ENCODE measurements at places on chromosomes 7 and 10.

GRCh38 chr10:116073510-116073909 is 199.5 kb downstream of the GFRA1 start:
- DNase-seq = no peak

GRCh38 chr10:90592638-90593302 is 265.1 kb downstream of the HTR7 start:
- DNase-seq = no peak

DNA sequence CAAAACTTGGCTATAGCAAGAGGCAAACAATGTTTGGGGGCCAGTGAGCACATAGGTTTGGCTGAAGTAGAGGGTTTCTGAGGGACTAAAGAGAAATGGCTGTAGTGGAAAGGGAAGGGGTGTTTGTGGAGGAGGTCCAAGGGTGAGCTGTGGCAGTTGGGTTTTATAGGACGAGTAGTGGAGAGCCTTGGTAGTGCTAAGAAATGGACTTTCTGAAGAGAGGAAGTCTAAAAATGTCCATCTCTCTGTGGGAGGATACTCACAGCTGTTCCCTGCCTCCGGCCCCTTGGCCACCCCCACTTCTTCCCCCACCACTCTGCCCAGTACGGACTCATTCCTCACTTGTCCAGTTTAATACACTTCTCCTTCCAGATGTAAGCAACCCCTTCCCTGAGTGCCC is 64.3 kb downstream of the ZNF22 start:
- DNase-seq = no peak

- DNase-seq = no peak
Measured at GRCh38 chr7:24828891-24829661, 71.8 kb upstream of the GSDME start.

- no peak for DNase-seq
Measured at GRCh38 chr7:70016044-70016770, 417.9 kb downstream of the AUTS2 start.

GRCh38 chr7:25454562-25455041 is 226.3 kb upstream of the NPVF start:
- no peak for DNase-seq

- DNase-seq = no peak
Measured at GRCh38 chr10:33341637-33342036, 7.2 kb upstream of the NRP1 start.

GRCh38 chr10:17921378-17921777 is 30.3 kb upstream of the SLC39A12 start:
- DNase-seq = no peak

DNA sequence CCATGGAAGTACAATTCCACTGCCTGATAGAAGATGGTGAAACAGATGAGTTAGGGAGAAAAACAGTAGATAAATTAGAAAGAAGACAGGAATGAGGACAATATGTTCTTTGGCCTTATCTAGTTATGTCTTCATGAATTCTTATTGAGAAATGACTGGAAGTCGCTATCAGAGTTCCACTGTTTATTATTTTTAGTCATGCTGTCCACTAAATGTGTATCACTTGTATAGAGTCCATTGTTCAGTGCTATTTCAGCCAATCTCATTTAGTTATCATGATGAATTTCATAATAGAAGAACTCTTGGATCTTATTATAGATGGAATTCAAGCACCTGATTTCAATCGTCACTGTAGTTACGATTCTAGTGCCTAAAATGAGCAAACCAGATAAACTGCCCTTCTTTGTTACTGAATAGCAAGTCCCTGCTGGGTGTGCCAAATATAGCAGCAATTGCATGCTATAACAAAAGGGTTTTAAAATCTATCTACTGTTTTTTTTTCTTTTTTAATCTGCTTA is 177.7 kb upstream of the COL1A2 start:
- no peak for DNase-seq

GRCh38 chr7:36659172-36659516 is 65.2 kb downstream of the AOAH start:
- DNase-seq = no peak

DNA sequence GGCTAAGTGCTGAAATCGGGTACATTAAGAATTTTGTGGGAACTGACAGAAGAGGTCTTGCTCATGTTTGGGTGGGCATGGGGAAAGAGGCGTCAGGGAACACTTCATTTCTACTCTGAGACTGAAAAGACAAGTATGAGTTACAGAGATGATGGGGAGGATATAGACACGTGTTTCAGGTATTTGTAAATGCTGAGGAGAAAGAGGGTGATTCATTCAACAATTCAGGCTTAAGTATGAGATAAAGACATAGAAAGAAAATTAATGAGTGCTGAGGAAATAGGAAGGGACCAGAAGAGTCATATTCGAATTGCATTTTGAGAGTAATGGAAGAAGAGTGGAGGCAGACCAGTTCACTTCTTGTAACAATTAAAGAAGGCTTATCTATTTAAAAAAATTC is 143.6 kb downstream of the HBP1 start:
- DNase-seq = no peak

DNA sequence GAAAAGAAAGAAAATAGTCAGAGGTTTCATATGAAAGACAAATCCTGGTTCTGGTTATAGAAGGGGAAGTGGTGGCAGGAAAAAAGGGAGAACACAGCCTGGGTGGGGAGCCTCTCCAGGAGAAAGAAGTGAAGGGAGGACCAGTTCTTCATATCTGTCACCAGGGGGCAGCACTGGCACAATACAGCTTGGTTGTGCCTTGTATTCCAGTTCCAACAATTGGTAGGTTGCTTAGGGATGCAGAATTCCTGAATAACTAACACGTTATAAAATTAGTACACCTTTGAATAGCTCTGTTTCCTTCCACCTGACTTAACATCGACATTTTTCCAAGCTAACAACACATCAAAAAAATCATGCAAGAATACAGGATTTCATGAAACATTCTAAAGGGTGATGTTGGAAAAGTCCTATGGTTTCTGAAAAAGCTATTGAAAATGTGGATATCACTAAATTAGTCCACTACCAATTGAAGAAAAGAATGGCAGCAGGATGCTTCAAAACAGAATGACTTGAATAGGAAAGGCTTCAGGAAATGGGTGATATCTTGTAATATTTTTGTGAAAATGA is 52.9 kb downstream of the CYP26A1 start:
- no peak for DNase-seq

DNA sequence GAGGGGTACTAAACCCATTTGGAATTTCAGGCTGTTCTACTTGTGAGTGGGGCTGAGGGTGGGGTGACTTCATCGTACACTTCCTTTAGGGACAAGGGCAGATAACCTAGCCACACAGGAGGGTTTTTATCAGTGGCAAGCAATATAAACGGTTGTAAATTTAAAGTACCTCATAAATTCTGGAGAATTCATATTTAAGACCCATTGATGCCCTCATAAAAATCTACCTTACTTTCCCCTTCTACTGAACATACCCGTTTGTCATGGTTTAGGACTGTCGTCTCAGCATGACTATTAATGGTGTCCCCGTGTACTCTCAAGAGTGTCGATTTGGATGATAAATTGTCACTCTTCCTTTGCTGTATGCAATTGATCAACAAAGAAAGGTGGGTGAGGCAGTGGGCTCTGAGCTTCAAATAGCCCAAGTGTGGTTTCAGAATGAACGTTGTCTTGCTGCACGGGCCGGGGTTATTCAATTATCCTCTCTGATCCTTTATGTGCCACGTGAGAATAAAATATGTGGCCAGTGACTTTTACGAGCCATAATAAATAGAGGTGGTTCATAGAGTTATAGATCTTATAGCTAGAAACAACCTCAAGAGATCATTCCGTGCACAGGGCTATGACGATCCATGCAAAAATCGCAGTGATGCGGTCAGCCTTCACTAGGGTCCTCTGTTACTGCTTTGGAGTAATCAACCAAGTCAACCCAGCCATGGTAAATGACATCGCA is 82.2 kb downstream of the FAM107B start:
- no peak for DNase-seq

- DNase-seq = peak; percentile 54
Measured at GRCh38 chr10:103451091-103451813, 918 bp downstream of the CALHM2 start.

- DNase-seq = no peak
Measured at GRCh38 chr7:2299131-2299829, 15.0 kb downstream of the SNX8 start.

DNA sequence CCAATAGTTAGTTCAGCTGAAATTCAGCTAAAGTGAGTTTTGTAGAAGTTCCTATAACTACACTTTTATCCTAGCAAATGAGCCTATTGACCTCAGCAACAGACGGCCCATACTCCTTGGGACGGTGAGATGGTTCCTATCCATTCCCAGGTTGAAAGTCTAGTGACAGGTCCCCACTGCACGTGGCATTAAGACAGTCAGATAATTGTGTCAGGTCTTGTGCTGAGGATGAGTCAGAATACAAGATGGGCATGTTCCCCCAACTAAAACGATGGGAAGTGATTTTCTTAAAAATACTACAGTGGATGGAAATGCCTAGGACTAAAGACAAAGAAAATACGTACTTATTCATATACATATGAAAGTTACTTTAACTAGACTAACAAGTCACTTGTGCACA is 2.1 kb downstream of the CAV1 start:
- no peak for DNase-seq

GRCh38 chr10:51010977-51011376 is 63.3 kb upstream of the PRKG1 start:
- no peak for DNase-seq

GRCh38 chr10:31343009-31343408 is 24.0 kb downstream of the ZEB1 start:
- DNase-seq = no peak

DNA sequence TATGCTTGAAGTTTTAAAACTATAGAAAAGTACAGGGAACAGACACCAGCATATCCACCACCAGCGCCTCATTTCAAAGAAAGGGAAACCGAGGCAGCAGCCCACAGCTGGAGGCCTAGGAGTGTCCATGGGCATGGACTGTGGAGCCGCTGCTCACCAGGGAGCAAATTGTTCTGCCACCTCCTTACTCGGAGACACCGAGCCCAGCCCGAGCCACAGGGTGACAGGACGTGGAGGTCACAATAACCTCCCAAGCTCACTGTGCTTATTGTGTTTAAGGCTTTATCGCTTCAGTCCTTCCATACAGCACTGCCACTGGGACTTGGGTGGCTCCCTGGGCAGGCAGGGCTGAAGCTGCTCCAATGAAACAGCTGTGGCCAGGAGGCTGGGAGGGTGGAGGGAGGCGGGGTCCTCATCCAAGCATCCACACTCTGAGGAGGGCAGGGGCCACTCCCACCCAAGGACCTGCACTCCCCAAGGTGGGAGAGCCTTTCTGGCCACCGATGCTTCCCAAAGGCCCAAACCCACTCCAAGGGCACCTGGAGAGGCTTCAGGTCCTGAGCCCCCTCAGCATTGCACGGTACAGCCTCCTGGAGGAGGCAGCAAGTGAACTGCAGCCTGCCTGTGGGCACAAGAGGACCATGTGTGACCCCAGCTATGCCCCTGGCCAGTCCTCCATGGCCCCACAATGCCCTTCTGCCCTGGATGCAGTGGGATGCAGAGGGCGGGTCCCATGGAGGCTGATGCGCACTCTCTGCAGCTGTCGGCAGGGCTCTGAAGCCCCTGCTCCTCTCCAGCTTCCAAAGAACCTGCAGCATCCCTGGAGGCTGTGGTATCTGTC is 38.7 kb upstream of the RET start:
- no peak for DNase-seq

- DNase-seq = no peak
Measured at GRCh38 chr7:91149341-91150246, 114.6 kb upstream of the FZD1 start.

GRCh38 chr10:133442191-133442966 is 11.4 kb upstream of the SCART1 start:
- no peak for DNase-seq

DNA sequence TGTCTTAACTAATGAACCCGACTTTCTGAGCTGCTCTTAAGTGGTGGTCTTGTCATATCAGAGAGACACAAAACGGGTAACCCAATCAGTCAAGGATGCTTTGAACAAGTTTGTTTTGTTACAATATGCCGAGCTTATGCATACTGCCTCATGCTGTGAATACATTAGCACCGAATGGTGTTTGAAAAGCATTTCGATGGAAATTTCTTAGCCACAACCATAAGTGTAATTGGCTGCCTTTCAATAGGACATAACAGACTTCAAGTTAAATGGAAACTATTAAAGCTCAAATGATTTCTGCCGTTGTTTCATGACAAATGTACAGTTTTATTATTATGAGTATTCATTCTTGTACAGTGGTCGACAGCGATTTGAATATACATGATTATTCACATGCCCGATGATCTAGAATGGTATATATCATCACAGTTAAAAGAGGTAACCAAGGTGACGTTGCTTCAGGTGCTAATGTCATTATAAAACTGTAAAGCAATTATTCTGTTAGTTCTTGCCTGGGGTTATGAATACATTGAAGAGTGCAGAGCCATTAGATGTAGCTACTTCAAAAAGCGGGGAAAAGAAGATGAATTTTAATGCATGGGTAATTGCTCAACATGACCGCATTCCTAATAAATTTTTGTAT is 118.8 kb downstream of the EBF3 start:
- DNase-seq = no peak

DNA sequence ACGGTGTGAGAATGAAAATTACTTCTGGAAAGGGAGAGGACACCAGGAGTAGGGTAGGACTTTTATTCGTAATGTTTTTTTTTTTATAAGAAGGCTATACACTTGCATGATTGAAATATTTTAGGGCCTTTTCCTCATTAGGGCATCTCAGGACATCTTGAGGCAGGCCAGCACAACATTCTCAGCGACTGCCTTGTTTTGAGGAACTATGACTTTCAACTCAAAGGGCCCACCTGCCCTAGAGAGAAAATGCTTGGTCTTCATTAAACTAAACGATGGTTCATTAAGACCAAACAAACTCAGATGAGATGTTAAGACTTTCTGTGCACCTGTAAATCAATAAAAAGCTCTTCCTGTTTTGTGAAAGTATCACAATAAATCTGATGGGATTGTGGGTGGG is 11.3 kb downstream of the NOD1 start:
- no peak for DNase-seq

- DNase-seq = no peak
Measured at GRCh38 chr7:31487476-31487875, 26.4 kb upstream of the ITPRID1 start.

GRCh38 chr7:142188154-142188553 is 69.7 kb downstream of the PRSS58 start:
- DNase-seq = no peak

- DNase-seq = no peak
Measured at GRCh38 chr10:30858499-30858898, 173.2 kb downstream of the ZNF438 start.
